NCI-H187 treated with DMSO at 0.1 percent for 48 hours (cell line): ENCODE measurements at places on chromosomes 1 and 21.

DNA sequence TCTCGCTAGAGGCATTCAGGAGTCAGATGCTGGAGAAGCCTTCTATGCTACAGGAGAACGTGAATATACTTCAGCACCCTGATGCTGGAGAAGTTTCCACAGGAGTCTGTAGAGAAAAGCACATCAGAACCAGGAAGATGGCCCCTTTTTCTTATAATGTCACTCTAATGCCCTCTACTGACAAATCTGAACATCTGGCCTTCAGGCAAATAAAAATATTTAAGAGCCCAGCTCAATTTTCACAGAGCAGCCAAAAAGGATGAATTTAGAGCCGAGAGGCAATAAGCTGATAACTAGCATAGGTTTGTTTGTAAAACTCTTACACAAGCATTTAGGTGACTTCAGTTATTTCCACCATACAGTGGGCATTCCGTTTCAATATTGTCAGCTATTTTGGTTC lies 3.8 kb upstream of the RRP15 start:
- no peak for DNase-seq

GRCh38 chr1:33392206-33392605 lies 38.7 kb downstream of the PHC2 start:
- peak; percentile 46 for DNase-seq

DNA sequence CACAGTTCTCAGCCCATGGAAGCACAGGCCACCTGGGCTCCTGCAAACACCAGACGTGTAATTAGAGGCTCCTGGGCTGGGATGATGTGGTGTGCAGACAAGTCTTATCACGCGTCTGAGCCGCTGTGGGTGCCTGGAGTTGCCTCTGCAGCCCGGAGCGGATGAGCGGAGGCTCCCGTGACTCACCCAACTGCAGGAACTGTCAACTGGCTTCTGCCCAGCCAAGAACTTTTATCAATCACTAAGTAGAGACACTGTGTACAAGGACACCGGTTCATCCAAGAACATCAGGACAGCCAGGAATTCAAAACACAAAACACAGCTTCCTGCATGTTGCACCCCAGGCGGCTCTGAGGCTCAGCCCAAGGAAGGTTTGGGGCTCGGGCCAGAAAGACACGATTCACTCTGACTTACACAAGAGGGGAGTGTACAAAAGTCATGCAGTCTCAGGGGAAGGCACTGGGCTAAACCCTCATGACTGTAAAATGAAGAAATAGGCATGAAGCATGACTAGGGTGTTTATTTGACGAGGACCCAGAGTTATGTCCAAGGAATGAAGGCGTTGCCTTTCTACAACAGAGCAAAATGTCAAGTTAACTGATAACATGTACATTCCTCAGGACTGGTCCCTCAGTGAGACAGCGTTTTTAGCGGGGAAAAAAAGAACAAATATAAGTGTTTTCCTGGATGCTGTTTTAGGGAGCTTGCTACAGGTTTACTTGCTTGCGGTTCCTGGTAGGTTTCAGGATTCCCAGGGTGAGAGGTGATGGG lies 21.1 kb downstream of the ERRFI1 start:
- DNase-seq, result no peak

- no peak for DNase-seq
These were observed 45.5 kb downstream of the RAB3GAP2 start for GRCh38 chr1:220226752-220227151.

DNA sequence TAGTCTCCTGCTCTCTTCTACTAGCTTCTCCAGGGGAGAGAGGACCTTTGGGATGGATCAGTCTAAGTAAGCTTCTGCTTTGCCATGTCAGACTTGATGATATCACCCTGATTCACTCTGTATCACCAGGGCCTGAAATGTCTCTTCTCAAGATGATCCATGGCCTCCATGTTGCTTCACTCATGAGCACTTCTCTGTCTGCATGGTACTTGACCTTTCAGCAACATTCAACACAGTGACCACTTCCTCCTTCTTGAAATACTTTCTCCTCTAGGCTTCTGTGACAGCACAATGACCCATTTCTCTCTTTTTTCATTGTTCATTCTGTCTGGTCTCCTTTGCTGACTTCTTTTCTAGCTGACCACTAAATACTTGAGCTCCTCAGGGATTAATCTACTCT lies 35.3 kb upstream of the NGF start:
- DNase-seq, result no peak

GRCh38 chr1:213883618-213884017 lies 104.2 kb upstream of the PROX1 start:
- no peak for DNase-seq

DNA sequence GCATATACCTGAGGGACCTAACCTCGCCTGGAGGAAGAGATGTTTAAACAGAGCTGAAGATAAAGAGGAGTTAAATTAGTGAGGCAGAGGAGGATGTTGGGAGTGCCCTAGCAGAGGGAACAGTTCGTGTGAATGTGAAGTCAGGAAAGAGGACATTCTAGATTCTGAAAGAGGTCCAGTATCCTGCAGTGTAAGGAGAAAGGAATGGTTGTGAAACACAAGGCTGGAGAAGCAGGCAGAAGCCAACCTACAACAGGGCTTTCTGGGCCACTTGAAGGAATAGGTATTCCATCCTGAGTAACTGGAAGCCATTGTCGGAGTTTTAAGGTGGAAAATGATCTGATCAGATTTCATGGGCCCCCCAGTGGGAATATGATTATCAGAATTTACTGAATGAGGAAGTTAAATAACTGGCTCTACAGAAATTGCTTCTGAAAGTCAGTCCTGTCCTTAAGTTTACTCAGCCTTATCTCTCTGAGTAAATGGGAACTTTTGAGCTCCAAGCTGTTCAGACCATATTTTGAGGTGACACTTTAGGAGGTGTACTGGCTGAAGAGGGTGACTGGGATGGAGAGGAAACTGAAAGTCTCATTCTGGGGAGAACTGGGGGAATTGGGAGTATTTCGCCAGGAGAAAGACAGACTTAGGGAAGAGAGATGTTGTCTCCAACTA lies 24.4 kb upstream of the FAAH start:
- DNase-seq, result no peak

DNA sequence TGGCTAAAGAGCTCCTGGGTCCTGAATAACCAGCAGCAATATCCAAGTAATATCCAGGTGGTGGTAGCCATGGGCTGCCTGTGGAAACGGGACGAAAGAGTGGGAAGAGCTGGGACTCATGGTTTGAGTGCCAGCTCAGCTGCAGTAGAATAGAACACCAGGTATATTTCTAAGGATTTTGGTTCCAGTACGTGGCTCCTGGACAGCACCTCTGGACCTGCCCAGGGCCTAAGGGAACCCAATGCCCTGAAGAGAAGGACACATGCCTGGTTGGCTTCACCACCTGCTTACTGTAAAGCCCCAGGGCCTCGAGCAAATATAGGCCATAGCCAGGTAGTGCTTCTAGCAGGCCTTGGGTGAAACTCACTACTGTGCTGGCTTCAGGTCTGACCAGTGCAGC lies 566.7 kb downstream of the KIF26B start:
- DNase-seq, result no peak

DNA sequence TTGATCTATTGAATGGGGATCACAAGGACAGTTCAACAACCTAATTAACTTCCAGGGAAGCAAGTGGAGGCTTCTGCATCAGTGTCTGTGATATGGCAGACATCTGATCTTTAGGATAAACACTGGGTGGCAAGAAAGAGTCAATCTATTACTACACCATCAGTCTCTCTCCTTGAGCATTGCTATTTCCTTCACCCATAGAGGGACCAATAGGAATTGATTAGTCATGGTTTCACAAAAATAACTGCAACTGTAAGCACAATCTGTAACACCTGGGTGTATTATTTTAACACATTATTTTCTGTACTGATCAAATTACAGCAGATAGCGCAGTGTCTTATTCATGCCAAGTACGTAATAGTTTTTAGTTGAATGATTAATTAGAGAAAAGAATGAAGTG lies 50.3 kb downstream of the USP24 start:
- DNase-seq, result no peak

DNA sequence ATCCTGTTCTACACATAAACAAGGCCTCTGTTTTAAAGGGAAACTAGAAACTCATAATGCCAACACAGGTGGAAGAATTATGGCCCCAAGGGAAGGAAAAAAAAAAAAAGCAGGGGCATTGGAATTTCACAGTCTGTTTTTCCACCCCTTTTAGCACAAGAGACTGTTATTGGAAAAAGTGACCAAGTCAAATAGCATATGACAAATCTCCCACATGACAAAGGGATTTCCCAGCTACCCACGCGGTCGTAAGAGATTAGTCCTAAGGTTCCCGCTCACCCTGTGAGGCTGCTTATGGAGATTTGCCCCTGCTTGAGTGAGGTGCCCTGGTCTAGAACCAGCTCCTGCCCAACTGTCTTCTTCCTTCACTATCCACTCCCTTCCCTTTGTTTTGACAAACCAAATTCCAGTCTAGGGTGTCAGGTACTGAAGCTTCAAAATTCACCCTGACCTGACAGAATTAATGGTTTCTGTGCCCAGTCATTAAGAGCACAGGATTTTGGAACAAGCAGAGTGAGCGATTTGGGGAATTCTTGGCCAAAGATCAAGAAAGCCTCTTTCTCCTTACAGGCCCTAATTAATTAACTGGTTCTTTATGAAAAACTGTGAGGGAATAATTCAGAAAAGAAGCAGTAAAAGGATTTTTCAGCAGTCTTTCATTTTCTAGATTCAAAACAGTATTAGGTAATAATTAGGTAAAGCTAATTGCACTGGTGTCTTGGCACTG lies 107.3 kb downstream of the NMNAT2 start:
- no peak for DNase-seq

- no peak for DNase-seq
These were observed 19.8 kb downstream of the PTBP2 start for GRCh38 chr1:96741335-96741734.

DNA sequence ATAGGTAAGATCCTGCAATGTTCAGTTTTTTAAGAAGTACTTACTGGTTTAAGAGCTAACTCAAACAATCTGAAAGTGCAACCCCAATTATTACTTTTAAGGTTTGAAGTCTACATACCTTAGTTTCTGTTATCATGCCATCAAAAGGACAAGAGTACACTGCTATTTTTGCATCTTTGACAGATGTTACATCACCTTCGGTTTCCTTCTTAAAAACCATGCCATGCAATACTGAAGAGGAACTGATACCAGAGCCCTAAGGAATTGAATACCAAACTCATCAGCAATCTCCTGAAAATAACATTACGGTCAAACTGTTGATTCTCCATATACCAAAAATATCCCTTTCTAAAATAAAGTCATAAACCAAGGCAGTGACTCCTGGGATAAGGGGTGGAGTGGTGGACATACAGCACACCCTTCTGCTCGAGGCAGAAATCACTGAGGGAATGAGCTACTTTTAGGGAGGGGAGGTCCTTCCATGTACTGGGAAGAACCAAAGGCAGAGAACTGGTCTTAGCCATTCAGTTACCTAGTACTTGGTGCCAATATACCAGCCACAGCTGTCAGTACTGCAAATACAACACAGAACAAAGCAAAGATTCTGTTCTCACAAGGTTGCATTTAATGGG lies 8.5 kb downstream of the CCT8 start:
- DNase-seq, result no peak

DNA sequence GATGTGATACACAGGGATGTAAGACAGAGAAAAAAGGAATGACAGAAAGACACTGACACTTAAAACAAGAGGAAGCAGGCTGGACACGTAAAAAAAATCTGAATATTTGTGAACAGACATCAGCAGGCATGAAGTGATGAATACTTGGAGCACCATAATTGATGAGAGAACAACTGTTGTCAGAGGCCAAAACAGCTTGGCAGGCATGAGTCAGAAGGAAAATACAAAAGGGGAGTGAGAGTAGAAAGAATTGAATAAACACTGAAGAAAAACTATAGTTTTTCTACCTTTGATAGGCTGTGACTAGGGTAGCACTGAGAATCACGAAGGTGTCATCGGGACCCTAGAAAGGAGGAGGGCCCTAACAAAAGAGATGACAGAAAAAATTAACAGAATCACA lies 21.6 kb upstream of the GUCA2A start:
- no peak for DNase-seq

GRCh38 chr1:212612041-212612961 lies 3.7 kb downstream of the ATF3 start:
- no peak for DNase-seq

DNA sequence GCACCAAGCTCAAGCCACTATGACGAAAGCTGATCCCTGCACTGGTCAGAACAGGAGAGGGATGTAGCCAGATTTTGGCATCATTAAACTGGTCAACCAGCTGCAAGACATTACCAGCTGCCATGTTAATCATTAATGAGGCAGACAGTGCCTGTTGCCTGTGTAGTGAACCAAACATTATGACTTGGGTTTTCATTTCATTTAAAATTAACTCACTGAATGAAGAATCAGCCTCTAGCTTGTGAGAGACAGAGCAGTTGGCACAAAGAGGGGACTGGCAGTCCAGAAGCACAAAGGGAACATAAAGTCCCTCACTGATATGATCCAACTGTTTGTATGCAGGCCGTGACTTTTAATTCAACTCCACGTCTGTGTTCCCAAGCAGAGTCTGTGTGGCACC lies 318.9 kb downstream of the SEC16B start:
- no peak for DNase-seq

DNA sequence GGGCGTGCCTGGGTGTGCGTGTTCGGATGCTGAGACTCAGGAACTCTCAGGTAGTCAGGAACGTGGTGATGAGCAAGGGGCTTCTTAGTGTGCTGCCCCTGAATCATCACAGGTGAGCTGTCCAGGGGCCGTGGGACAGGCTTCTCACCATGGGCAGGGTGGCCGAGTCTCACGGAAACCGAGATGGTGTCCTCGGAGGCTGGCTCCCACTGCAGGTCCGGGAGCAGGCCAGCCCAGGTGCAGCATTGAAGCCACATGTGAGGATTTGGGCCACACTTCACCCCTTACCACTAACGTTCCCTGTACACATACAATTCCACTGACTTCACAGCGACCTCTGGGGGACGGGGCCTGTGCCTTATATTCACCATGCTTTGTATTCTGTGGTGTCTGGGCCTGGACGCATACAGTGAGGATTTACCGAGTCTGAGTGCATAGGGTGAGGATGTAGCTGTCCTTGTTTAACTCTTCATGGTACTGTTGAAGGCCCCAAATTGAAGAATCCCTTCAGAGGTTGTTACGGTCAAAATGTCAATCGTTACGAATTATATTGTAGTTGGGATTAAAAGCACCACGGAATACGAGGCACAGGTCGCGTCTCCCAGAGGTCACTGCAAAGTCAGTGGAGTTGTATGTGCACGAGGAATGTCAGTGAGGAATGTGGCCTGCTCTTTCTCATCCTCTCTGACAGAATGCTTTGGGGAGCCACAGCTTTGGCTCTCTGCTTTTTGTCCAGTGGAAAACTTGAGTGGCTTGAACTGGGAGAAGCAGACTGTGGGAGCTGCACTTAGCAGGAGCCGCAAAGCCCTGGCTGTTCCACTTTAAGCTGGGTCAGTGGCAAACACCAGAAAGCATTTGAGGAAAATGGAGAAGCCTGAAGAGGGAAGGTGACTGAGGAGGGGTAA lies 95.3 kb downstream of the MTR start:
- no peak for DNase-seq

DNA sequence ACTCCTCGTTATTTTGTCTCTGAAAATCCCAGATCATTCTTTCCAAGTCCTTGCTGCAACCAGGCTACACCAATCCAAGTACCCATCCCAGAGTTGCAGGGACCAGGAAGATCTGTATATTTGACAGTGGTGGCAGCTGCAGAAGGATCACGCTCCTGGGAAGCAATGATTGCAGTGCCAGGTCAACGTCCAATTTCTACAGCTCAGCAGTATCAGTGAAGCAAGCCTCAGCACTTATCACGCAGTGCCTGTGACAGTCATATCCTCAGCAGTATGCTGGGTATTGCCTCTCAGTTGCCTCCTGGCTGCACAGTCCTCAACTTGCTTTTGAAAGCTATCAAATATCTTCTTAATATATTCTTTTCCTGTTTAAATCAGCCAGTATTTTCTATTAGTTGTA lies 66.7 kb downstream of the BARHL2 start:
- no peak for DNase-seq
